ENCODE measurements at places on chromosomes 16 and 17.

- no peak for DNase-seq
These were observed 13.0 kb upstream of the DPEP1 start for GRCh38 chr16:89600427-89600826.

GRCh38 chr17:29070781-29071180, 27.8 kb downstream of the PIPOX start:
- no peak for DNase-seq

- DNase-seq, result no peak
These were observed 32.4 kb downstream of the ANKFN1 start for GRCh38 chr17:56185491-56186221.

GRCh38 chr17:42118545-42118944, 2.6 kb downstream of the KAT2A start:
- DNase-seq, result no peak

DNA sequence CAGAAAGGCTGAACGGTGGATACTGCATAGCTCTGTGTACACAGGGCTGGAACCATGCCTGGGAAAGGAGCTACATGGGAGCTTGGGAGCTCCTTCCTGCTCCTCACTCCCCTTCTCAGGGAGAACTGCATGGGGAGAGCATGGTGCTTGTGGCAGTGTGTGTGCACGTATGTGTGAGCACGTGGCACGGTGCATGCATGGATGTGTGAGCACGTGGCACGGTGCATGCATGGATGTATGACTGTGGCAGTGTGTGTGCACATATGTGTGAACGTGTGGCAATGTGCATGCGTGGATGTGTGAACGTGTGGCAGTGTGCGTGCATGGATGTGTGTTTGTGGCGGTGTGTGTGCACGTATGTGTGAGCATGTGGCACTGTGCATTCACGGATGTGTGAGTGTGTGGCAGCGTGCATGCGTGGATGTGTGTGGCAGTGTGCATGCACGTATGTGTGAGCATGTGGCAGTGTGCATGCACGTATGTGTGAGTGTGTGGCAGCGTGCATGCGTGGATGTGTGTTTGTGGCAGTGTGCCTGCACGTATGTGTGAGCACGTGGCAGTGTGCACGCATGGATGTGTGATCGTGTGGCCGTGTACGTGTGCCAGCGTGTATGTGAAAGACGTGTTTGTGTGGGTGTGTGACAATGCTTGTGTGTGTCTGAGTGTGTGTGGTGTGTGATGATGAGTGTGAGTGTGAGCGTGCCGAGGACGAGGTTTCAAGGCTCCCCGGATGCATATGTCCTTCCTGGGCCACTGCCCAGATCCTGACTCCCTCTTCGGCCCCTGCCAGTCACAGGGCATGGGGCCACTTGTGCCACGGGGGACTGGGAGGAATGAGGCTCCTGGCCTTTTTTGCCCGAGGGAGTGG, 52.4 kb upstream of the JPH3 start:
- no peak for DNase-seq

GRCh38 chr17:41308918-41309359, at the start of gene KRTAP16-1:
Gene KRTAP16-1 (minus strand): TSS chr17:41309309. CDS start chr17:41309253, 56 bp downstream.
- no peak for DNase-seq

DNA sequence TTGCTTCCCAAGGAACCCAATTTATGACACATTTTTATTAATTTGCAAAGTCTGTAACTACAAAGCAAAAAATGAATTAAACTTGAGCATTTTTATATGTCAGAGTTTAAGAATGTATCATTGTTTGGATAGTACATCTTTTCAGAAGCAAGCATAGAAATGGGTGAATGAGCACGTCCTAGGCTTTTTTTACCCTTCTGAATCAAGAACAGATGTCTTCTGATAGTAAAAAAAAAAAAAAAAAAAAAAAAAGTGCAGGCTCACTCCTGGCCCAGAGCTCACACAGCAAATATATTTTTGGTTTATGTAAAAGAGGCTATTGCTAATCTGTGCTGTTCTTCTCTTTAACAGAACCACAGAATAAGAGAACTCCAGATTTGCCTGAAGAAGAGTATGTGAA, 6.3 kb downstream of the TERF2IP start:
- no peak for DNase-seq

GRCh38 chr17:681738-682529, 32.7 kb downstream of the VPS53 start:
- no peak for DNase-seq

DNA sequence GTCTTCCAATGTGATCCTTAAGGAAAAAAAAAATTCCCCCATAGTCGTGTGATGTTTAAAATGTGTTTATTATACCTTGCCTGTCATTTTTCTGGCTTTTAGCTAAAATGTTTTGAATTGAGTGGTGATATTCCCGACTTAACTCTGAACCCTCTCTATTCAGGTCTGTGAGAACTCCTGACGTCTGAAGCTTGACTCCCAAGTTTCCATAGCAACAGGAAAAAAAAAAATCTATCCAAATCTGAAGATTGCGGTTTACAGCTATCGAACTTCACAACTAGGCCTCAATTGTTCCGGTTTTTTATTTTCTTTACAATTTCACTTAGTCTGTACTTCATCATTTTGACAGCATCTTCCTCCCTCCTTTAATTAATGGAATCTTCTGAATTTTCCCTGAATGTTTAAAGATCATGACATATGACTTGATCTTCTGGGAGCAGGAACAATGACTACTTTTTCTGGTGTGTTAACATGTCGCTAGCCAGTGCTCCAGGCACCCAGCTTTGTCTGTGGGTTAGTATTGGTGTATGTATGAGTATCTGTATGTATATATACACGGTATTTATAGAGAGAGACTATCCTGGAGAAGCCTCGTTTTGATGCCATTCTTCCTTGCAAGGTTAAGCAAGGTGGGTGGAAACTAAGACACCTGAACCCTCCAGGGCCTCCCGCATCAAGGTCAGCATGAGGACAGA, 12.8 kb upstream of the HSBP1 start:
- DNase-seq, result no peak

DNA sequence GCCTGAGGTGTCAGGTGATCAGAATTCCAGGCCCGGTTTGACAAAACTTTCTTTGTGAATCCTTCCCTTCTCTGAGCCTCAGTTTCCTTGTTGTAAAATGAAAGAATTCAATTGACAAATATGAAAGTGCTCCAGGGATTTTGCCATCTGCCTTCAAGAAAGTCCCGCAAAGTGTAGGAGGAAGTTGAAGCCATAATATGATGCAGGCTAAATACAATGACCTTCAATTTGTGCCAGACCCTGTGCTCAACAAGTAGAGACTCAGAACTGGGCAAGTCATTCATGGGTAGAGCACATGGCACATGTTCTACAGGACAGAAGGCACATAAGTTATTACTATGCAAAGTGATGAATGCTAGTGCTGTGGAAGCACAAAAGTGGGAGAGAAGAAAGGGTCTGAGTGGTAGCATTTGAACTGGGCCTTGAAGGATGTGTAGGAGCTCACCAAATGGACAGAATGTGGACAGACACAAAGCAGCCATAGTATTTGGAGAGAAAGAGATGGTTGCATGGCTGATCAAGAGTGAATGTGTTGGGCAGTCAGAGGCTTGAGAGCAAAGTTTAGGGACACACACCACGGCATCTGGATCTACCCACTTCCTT, 2.4 kb upstream of the SCIMP start:
- no peak for DNase-seq

DNA sequence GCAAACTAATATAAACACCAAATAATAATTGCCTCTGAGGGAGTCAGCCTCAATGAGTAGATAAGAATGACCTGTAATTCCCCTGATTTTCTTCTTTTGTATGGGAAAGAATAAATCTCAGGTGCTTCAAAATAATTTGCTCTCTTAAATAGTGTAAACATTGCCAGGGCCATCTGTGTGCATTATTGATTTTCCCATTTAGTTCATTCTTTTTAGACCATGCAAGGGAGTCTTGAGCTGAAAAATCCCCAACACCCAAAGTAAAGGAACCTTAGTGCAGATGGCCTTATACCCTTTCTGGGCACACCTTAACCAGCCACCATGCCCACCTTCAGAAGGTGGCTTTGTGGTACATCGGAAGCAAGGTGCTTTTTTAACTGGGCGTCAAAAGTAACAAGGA, 267.2 kb downstream of the TMEM114 start:
- DNase-seq, result no peak

- DNase-seq, result no peak
These were observed 34.6 kb upstream of the MYOCD start for GRCh38 chr17:12631076-12631475.

DNA sequence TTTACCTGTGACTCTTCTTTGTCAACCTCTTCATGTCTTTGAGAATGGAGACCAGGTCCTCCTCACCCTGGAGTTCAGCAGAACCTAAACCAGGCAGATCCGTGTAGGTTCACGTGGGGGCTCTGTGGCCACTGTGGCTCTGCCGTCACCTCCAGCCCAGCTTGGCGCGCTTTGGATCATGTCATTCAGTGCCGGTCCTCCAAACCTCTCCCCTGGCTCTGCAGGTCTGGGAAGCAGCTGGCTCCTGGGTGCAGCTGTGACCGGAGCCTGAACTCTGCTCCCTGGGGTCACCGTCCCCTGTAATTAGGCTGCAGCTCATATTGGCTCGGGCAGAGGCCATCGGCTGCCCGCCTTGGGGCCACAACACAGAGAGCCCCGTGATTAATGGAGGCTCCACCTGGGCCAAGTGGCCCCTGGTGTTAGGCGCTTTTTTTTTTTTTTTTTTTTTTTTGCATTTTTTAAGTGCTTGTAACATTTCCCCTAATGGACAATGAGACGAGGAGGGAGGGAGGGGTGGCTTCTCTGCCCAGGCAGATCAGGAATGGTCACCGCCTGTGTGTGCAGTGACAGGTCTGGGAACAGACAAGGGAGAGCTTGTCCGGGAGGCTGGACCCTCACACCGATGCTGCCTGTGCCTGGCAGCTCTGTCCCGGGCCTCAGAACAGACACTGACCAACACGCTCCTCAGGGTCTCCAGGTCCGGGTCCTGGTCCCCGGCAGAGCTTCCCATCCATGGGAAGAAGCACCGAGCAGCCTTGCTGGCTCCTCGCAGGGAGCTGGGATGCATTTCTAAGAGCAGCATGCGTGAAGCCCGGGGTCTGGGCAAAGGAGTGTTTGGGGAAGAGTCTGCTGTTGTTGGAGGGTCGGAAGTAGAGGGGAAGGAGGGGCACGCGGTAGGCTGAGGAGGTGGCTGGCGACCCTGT, 247.9 kb downstream of the SEC14L1 start:
- no peak for DNase-seq

GRCh38 chr17:17236295-17237025, 508 bp downstream of the FLCN start:
- no peak for DNase-seq

- DNase-seq, result no peak
These were observed at the start of gene MMD for GRCh38 chr17:55421179-55421934. Gene MMD (minus strand): TSS chr17:55421835. CDS start chr17:55421695, 140 bp downstream.

DNA sequence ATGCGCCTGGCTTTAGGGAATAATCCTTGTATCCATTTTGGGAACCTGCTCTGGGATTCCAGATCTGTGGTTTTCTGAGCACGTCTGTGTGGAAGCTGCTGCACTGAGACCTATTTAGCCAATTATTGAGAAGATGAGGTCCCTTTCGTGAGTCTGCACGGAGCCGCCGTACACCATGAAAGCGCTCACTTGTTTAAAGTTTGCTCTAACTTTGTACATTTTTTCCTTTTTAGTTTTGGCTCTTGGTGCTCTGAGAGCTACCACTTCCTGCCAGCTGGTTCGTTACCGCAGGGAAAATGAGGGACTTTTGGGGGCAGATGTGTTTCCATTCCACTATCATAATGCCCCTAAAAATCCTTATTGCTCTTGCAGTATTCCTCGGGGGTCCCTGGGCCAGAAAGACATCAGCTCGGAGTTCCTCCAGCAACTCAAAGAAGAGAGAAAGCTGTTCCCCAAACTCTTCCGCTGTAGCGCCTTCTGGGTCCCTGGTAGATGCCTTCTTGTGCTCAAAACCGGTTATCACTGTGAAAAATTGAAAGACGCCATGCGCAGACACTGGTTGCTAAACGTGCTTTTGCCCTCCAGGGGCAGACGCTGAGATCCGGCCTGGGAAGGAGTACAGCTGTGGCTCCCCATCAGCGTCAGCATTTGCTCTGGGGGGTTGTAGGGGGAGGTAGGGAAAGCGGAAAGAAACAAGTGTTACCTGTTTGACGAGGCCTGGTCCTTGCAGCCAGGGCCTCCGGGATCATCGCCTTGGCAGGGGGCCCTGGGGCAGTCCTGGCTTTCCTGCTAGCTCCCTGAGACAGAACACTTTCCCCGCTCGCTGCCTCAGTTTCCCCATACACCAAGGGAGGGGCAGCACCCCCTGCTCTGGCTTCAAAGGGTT, 238.1 kb downstream of the MRTFB start:
- DNase-seq, result no peak

GRCh38 chr16:3012828-3013420, at the start of gene CLDN9:
Gene CLDN9 (plus strand): TSS chr16:3012923. CDS start chr16:3013363, 440 bp downstream.
- DNase-seq, result no peak

DNA sequence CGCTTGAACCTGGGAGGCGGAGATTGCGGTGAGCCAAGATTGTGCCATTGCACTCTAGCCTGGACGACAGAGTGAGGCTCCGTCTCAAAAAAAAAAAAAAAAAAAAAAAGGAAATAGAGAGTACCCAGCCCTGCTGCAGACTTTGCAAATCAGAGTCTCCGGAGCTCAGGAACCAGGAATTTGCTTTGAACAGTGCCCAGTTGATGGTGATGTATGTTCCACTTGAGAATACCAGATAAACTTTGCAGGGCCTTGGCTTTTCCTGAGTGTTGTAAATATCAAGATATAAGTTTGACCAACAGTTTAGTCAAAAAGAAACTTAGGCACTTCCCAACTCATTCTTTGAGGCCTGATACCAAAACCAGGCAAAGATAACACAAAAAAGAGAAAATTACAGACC, 30.6 kb upstream of the MAP3K14 start:
- DNase-seq, result no peak

DNA sequence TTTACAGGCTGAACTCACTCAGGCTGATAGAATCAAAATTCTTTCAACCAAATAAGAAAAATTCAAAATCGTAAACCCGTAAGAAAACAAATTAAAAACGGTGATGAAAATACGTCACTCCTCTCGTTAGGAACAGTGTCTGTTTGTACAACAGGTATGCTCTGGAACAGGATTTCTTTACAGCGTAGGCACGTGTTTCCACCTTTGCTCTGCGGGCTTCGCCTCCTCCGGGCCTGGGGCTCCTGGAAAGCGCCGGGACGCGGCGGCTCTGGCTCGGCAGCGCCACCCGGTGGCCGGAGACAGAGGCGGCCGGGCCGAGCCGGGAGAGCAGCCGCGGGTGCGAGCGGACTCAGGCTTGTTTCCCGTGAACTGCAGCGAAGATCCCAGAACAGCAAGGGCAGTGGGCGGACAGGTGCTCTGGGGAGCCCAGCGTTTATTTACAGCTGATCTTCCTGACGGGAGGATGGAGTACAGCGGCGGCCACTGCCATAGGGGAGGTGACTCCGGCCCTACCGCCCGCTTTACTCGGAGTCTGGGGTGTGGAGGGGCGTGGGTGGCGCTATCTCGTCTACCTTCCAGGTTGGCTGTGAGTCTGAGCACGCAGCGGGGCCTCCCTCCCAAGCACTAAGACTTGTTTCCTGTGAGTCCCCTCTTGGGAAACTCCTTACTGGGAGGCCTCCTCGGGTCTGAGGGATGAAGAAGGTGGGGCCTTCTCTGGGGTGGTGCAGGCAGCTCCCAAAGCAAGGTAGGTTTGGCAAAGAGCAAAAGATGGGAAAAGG, 40.5 kb upstream of the ATP2A3 start:
- peak; percentile 12 for DNase-seq

- DNase-seq, result no peak
These were observed 6.8 kb upstream of the MPRIP start for GRCh38 chr17:17035490-17035889.
